ENCODE measurements at places on chromosomes 2 and 18. TPM values are rescaled to one million over a fixed set of nuclear protein-coding genes. Genes with fewer than 3 reads are reported as not detected.

- no peak for DNase-seq
These were observed 233.7 kb upstream of the CXCR4 start for GRCh38 chr2:136351684-136352083.

GRCh38 chr18:75054046-75054445 lies 154.9 kb downstream of the PTGR3 start:
- DNase-seq: no peak

- no peak for DNase-seq
These were observed 161.8 kb downstream of the LNPK start for GRCh38 chr2:175840256-175840655.

DNA sequence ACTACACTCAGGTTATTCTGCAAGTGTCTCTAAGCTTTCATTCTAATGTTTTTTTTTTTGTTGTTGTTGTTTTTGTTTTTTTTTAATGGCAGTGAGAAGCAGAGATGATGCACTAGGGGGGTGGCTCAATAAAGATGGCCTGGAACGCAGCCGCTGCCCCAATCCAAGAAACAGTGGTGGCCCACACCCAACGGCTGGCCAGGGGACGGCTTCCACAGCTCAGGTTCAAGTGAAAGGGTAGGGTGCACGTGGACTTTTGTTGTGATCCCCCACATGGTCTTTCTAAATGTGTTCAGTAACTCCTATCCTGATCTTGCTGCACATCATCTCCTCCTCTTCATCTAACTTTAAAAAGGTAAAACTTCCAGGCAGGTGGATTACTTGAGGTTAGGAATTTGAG lies 190.1 kb downstream of the NDUFA10 start:
- DNase-seq: no peak

- DNase-seq: peak; percentile 1
These were observed 18.6 kb downstream of the NRXN1 start for GRCh38 chr2:51013079-51013932.

DNA sequence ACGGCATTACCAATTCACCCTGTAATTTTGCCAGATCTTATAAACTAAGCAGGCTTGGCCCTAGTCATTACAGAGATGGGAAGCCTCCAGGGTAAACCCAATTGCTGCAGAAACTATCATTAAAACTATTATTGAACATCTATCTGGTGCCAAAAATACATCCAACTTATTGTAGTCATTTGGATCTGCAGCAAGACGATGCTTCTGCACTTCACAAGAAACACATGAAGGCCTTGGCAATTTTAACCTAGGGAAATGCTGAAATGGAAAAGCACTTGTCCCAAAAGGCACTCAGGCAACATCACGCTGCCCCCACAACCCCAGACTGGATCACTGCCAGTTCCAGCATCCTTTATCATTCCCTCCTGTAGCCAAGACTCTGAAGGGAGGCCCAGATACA lies 85.3 kb upstream of the ACVR2A start:
- DNase-seq: no peak

GRCh38 chr2:236901956-236902355 lies 183.7 kb upstream of the COPS8 start:
- no peak for DNase-seq

Gene RPRM
- not detected for total RNA-seq

Gene ERFE
- total RNA-seq: 39.5 TPM

Data from Caki2 (cell line).